ENCODE measurements at places on chromosomes 1 and 21.

- no peak for DNase-seq
Observed at GRCh38 chr1:29708796-29709703, 472.7 kb downstream of the PTPRU start.

GRCh38 chr1:226064816-226065248 is 2.3 kb downstream of the H3-3A start:
- peak; percentile 59 for DNase-seq

DNA sequence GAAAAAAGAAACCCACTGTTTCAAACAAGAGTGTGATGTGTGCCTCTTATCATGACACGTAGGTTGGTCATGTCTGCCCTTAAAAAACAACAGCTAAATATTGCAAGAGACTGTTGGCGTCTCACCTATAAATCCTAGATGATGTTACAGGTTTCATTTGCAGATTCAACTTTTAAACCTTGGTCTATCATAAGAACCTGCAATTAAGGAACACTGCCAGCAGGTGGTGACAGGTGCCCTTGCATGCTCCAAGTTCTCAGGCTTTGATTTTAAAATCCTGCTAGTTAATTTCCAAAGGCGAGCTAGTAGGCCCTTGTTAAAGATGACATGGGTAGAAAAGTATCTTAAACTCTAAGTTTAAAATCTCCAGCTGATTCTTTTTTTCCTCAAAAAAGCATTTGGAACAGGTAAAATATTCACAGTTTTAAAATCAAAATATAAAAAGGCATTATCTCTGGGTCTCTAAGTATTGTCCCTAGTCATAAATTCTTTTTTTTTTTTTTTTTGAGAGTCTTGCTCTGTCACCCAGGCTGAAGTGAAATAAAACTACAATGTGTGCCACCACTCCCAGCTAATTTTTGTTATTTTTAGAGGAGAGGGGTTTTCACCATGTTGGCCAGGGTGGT is 39.1 kb downstream of the CLSTN1 start:
- peak; percentile 82 for DNase-seq

DNA sequence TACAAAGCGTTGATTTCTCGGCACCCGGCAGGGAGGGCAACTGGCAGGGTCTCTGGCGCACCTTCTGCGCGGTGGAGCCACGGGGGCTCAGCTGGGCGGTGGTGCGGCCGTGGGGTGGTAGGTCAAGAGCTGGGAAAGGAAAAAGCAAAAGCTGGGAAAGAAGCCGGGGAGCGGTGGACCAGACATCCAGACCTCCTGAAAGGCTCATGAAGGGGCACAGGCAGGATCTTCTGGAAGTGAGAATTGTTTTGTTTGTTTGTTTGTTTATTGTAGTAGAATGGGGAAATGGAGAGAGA is 7.2 kb upstream of the RNU1-1 start:
- no peak for DNase-seq

GRCh38 chr1:232635778-232636356 is 5.9 kb upstream of the SIPA1L2 start:
- DNase-seq, result no peak

DNA sequence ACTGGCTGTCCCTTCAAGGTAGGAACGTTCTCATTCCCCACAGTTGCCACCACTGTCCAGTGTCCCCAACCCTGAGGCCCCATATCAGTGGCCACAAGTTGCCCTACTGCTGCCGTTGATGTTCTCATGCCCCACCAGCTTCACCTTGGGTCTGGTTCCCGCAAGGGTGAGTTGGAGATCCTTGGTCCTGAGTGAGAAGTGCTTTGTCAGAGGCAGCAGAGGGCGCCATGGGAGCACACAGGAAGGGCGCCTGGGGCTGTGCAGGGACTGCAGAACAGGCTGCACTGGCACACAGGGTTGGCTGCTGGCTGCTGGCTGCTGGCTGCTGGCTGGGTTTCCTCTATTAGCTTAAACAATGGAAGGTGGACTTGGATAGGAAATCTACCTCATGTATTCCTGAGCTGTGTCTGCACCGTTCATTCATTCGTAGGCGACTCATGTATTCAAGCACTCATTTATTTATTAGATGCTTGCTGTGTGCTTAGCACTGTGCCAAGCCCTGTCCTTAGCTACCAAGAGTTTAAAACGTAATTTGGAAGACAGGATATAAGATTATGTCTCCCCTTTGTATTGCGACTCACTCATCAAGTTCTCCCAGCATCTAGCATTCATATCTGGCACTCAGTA is 2.1 kb upstream of the S100A9 start:
- no peak for DNase-seq

DNA sequence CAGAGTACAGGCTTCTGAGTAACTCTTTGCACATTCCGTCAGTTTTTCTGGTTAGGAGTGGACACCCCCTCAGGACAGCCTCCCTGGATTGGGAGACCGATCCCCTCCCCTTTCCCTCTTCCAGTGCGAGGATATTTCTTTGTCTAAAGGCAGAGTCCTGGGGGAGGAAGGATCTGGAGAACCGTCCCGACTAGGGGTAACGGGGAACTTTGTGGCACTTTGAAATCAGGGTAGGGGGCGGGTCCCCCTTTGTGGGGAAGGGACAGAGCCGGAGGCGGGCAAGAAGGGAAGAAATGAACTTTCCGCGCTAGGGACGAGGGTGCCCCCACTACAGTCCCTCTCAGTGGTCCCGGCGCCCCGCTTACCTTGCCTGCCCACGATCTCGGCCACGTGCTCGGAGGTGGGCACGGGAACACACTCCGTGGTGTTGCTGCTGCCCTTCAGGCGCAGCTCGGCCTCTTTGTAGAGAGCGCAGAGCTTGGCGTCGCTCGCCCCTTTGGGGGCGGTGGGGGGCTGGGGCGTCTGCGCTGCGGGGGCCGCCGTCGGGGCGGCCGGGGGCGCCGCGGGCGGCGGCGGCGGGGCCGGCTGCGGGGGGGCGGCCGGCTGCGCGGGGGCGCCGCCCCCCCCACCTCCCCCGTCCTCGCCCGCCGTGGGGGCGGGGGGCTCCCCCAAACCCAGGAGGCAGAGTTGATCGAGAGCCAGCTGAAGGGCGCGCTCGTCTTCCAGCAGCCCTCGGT is 917 bp downstream of the MEX3A start:
- no peak for DNase-seq

DNA sequence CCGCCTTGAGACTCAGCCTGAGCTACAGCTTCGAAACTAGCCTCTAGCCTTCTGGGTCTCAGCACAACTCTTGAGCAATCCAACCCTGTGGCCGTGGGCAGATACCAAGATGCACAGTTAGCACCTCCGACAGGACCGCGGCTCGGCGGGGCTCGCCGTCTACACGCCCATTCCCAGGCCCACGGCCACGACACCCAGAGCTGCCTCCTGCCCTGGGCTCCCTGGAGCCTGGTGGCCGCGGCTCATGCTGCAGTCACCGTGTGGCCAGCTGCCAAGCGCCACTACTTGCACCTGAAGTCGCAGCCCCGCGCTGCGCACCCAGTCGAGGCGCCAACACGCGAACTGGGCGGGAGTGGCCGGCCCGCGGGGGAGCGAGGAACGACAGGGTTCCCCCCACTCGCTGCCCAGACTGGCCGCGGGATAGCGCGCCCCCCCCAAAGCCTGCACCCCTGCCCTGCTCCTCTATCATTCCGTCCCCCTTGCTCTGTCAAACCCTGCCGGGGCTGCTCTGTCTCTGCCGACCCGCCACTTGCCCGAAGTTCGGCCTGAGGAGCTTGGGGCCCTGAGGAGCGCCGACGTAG is 729 bp upstream of the CDCA8 start:
- peak; percentile 19 for DNase-seq

DNA sequence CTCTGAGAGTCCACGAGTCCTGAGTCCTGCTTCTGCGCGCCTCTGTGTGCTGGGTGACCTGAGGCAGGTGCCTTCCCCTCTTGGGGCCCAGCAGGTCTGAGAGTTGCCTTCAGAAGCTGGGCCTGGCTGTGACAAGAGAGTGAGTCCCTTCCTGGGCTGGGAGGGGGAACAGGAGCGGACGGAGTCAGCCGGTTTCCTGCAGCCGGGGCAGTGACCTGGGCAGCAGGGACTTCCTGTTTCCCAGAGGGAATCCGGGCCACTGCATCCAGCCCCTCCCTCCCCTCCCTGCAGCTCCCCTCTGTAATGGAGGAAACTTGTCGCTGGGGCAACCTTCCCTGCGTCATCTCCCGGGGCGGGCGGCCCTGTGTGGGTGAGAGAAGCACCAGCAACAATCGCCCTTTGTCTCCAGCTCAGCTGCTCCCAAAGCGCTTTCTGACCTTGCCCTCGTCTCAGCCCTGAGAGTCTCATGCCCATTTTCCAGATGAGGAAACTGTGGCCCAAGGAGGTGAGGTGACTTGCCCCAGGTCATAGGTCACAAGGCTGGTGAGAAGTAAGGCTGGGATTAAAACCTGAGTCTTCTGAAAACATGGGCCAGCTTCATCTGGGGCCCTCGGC is 61.1 kb downstream of the SDC3 start:
- no peak for DNase-seq

GRCh38 chr1:209787551-209787950 is 3.2 kb upstream of the C1orf74 start:
- DNase-seq, result no peak

- DNase-seq, result peak; percentile 27
Observed at GRCh38 chr1:231315887-231316286, 21.8 kb downstream of the EXOC8 start.

- DNase-seq, result no peak
Observed at GRCh38 chr1:10947691-10948462, 64.6 kb upstream of the TARDBP start.

GRCh38 chr21:27759091-27759659 is 792.3 kb upstream of the ADAMTS5 start:
- no peak for DNase-seq

- no peak for DNase-seq
Observed at GRCh38 chr1:30330644-30331043, 392.7 kb downstream of the MATN1 start.

- no peak for DNase-seq
Observed at GRCh38 chr1:151143986-151144385, 2.4 kb downstream of the SEMA6C start.

DNA sequence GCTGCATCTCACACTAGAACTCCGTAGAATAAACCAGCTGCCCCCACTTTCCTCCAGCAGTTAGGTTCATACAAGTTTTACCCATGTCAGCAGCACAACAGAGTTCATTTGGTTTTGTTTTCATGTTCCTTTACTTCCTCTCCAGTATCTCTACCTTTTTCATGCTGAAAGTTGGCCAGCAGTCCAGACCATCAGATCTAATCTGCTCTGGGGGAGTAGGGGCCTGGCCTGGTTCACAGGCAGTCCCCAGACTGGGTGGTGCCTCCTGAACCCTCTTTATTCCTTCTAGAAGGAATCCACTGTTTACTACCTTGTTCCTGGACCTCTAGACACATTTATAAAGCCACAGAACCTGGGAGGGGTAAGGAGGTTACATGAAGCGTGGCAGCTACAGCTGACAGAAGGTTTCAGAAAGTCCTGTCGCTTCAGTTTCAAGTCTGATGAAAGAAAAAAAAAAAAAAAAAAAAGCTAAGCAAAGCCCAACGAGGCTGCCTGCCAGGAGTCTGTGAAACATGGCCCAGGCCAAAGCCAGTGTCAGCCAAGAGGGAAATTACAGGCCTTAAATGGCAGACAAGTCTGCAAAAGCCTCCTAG is 184.6 kb upstream of the JUN start:
- peak; percentile 61 for DNase-seq

DNA sequence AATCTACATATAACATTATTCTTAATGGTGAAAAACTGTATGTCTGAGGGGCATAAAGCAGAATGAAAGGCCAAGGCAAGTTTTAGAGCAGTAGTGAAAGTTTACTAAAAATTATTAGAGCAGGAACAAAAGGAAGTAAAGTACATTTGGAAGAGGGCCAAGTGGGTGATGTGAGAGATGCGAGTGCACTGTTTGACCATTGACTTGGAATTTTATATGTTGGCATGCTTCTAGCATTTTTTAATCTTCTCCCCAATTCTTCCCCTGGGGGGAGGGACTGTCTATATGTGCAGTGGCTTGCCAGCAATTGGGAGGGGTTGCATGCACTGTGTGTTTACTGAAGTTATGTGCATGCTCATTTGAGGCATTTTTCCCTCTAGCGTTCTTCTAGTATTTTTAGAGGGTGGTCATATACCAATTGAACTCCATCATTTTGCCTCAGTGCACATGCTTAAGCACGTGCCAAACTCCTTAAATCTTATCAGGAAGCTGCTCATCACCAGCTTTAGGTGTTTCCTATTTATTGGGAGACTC is 36.1 kb upstream of the SLC5A9 start:
- DNase-seq, result no peak

Data from naive thymus-derived CD8-positive, alpha-beta T cell (primary cell).